ENCODE measurements at places on chromosomes 12 and 14.

DNA sequence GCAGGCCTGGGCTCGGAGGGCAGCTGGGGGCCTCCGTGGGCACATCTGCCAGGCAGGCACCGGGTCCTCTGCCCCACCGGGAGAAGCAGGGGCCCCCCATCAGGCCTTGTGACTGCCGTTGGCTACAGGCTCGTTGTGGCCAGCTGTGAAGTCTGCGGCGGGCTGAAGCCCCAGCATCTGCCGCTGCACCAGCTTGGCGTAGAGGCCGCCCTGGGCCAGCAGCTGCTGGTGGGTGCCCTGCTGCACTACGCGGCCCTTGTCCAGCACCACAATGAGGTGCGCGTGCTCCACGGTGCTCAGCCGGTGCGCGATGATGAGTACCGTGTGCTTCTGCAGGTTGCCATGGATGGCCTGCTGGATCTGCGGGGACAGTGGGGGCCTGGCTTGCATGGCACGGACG, 33.9 kb upstream of the VPS37B start:
- DNase-seq: no peak

GRCh38 chr12:22321638-22322037, 12.9 kb downstream of the ST8SIA1 start:
- DNase-seq: no peak

DNA sequence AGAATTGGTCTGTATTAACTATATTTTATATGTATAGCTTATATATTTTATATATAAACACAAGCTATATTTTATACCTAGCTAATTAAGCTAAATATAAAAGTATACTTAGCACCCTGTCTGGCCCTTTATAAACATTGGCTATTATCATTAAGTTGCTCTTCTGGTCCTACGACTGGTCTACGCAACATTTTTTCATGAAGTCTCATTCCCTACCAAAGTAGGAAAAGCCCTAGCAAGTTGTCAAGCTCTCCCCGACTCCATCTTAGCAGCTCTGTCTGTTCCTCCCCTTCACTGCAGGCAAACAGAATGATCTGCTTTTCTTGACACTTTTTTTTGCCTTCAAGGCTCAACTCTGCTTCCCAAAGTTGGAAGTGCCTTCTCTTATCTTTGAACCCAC, 36.7 kb upstream of the ELK3 start:
- DNase-seq: no peak

GRCh38 chr14:74531467-74531866, 37.9 kb downstream of the ISCA2 start:
- peak; percentile 70 for DNase-seq

DNA sequence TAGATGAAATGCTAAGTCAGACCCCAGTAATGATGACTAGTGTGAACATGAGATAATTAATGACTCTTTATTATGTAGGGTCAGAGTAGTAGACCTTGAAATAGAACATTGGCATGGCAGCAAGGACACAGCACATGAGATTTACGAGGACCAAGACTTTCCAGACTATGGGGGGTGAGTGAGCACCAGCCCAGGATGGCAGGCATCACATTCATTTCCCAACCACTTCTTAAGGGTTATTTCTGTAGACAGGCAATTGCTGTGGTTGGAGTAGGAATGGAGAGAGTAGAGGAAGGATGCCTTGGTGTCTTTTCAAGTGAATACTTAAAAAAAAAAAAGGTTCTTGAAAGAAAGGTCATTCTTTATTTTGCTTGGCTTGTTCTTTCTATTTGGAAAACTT, 189.4 kb upstream of the DYRK2 start:
- DNase-seq: no peak

DNA sequence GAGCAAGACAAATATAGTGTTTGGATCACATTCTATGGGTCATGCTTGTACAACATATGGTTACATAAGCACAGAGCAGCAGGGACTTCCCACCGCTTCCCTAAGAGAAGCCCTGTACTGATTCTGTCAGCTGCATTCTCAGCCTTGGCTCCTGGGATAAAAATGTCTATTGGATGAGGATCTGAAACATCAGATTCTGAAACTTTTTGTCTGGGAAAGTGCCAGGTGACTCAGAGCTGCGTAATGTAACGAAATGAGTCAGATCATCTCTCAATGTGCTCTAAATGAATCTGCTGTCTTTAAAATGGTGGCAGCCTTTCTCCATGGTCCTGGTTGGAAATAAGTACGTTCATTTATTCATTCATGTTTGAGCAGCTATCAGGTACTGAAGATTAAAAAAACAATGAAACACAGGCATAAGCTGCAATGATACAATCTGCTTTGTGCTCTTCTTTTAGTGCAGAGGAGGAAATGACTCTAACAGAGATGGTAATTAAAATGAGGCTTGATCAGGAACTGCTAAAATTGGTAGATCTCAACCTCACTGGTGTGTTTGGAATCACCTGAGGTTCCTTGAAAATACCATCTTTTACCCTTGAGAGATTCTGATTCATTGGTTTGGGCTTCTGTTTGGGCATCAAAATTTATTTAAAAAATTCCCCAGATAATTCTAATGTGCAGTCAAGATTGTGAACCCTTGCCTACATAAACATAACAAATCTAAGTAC, 99.1 kb upstream of the NAP1L1 start:
- peak; percentile 91 for DNase-seq

DNA sequence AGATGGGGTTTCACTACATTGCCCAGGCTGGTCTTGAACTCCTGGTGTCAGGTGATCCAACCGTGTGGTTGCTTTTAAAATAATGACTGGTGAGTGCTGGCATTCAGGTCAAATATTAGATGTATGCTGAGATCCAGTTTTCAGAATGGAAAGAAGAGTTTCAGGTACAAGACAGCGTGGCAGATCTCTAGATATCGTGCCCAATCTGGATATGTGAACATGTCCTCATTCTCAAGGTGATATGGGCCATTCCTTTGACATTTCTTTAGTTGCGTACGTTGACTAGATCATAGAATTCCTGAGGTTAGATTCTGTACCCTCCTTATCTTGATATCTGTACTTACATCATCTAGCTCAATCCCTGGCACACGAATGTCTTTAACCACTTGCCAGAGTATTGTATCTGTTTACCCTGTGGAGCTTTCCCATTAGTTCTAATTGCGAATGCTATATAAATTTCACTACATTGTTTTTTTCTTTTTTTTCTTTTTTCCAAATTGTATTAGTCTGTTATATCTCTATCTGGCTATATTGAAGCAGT, 80.2 kb downstream of the ANO6 start:
- no peak for DNase-seq

- no peak for DNase-seq
Measured at GRCh38 chr14:100750762-100751699, 24.3 kb downstream of the DLK1 start.

- no peak for DNase-seq
Measured at GRCh38 chr14:100540926-100541620, 46.1 kb downstream of the BEGAIN start.

- DNase-seq: no peak
Measured at GRCh38 chr14:52080808-52081755, 12.2 kb upstream of the NID2 start.

GRCh38 chr14:54537651-54538050, 27.9 kb downstream of the CGRRF1 start:
- no peak for DNase-seq

DNA sequence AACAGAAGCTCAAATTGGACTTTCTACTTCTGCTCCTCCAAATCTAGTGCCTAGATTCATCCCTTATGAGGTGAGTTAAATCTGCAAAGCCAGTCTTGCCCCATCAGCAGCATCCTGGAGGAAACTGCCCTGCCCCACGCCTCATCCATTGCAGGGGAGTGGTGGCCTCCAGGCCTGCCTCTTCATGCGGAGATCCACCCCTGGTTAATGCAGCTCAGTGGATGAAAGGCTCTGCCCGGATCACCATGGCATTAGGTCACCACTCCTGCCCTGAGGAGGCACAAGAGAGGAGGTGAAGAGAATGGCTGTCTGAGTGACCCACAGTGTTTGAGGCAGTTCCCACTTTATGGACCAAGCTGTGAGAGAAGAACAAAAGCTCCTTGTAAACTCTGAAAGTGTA, 218.1 kb downstream of the C12orf75 start:
- no peak for DNase-seq
